Coronary artery (tissue), 2 donors: ENCODE measurements at places on chromosomes 5 and 9.

GRCh38 chr5:125042261-125042890, 295.9 kb upstream of the ZNF608 start:
- no peak for DNase-seq

GRCh38 chr5:33102551-33102950, 338.2 kb upstream of the TARS1 start:
- DNase-seq = no peak

GRCh38 chr9:78289474-78289873, 7.5 kb upstream of the PSAT1 start:
- DNase-seq = no peak

DNA sequence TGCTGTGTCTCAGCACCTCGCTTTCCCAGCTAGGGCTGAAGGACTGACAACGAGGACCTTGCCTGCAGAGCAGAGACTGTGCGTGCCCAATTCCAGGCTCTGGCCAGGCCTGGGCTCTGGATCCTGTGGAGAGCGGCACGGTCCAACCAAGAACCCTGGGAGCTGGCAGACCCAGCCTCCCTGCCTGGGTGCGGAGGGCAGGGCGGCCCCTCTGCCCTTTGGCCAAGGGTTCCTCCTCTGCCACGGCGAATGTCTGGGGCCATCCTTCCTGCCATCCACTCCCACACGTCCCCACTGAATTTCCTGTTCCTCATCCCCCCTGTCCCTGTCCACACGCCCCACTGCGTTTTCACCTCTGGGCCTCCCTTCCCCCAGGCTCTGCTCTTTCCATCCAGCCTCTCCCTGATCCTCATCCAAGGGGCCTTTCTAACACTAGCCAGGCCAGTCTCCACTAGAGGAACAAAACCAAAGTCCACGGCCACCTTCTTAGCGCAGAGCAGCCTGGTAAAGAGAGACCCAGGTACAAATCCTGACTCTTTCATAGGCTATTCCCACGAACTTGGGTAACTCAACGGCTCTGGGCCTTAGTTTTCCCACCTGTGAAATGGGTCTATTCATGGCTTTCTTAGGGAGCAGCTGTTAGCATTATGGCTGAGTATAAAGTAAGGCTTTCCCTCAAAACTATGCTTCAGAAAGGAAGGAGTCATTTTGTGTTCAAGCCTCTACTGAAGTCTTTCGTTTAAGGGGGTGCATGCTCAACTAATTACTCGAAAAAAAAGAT, 95.5 kb upstream of the PHYKPL start:
- no peak for DNase-seq

- DNase-seq = no peak
These were observed 310.1 kb downstream of the PLK2 start for GRCh38 chr5:58149746-58150145.

- no peak for DNase-seq
These were observed 453.3 kb upstream of the KLF4 start for GRCh38 chr9:107942856-107943255.

DNA sequence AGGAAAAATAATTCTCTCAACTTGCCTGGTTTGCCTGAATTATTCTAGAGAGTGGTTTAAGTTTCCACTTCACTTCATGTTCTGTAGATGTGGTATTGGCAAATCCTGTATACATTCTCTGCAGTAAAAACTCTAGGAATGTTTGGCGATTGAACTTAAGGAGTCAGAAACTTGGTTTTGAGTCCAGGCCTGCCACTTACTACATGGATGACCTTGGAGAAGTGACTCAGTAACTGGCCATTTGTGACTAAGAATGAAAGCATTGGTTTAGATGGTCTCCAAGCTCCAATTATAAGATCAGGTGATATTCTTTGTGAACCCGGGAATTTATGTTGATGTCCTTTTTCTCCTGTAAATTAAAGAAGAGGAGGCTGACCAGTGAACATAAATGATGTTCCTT, 233.8 kb downstream of the GAS1 start:
- DNase-seq = no peak

- DNase-seq = no peak
These were observed 170.2 kb downstream of the GAPVD1 start for GRCh38 chr9:125431741-125432271.

- DNase-seq = no peak
These were observed 413.3 kb upstream of the RORB start for GRCh38 chr9:74083681-74084433.

DNA sequence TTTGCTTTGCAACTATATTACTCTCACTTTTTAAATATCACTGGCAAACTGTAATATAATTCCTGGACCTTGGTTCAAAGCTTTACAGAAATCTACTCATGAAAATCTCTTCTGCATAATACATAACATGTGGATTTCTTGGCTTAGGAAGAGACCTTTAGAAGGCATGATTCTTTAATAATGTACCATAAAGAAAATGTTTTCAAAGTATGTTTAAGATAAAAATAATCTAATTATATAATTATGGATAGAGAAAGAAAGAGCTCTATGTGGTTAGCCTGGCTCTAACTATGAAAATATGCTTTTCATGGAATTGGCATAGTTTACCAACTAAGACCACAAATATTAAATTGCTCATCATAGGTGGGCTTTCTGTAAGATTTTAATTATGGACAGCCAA, 817.8 kb downstream of the TLE1 start:
- no peak for DNase-seq

GRCh38 chr5:173775261-173776197, 112.6 kb upstream of the CPEB4 start:
- no peak for DNase-seq

- DNase-seq = no peak
These were observed 16.5 kb upstream of the STXBP1 start for GRCh38 chr9:127595611-127596010.

GRCh38 chr5:60822285-60822556, 21.8 kb downstream of the ELOVL7 start:
- DNase-seq = no peak

GRCh38 chr5:174720612-174721529, 3.5 kb upstream of the MSX2 start:
- no peak for DNase-seq

DNA sequence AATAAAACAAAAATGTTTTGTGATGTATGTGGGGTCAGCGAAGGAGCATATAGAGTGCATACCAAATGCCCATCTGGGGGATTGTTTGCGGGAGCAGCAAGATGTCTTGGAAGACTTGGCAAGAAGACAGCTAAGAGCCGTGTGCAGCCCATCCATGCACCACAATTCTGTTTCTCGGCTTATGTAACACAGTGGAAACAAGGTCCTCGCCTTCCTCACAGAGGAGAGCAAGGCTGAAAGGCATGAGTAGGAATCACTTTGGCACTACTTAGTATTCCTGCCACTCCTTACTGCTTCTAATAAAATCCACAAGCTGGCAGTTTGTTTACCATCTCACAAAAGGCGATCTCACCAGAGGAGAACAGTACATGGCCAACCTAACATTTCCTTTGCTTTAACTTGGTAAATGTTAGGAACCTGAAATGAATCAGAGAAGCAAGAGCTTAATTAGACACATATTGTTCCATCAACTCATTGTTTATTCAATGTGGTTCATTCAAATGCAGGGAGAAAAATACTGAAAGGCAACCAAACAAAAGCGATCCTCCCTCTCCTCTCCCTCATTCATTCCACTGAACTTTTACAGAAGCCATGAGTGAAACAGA, 648.1 kb downstream of the ACTL7B start:
- no peak for DNase-seq

- DNase-seq = no peak
These were observed 176.7 kb downstream of the FANCC start for GRCh38 chr9:95140821-95141220.

GRCh38 chr5:57232293-57233033, 58.6 kb downstream of the GPBP1 start:
- DNase-seq = no peak

DNA sequence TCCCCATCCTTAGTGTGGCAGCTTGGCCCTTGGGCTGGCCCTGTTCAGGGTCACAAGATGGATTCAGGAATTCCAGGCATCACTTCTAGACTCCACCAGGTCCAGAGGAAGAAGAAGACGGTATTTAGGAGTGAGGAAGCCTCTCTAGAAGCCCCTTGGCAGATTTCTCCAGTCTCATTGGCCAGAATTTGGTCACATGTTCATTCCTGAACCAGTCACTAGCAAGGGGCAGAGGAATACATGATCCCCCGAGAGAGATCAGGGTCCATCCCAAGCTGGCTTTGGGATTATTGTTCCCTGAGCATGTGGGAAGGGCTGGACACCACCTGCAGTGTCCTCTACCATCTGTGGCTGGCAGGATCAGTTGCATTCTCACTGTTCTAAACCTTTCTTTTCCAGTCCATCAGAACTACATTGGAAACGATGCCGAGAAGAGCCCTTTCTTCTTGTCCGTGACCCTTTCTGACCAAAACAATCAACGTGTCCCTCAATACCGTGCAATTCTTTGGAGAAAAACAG, 48.5 kb downstream of the GARNL3 start:
- no peak for DNase-seq

DNA sequence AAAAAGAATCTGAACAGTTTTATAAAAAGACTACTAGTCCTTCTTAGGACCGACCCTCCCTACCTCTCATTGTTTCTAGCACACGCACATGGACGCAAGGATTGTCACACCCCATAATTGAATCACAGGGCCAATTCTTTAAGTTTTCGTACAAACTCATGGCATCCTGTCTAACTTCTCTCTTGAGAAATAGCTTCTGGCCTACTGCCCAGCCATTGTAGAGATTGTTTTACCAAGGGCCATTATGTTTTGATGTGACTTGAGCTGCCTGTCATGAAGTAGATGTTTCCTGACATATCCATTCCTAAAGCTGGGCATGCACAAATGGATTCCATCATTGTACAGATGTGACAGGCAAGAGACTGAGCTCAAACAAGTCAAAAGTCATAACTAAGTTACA, 1672.1 kb upstream of the C9orf72 start:
- DNase-seq = no peak

GRCh38 chr9:22228542-22228941, 218.1 kb upstream of the DMRTA1 start:
- no peak for DNase-seq

DNA sequence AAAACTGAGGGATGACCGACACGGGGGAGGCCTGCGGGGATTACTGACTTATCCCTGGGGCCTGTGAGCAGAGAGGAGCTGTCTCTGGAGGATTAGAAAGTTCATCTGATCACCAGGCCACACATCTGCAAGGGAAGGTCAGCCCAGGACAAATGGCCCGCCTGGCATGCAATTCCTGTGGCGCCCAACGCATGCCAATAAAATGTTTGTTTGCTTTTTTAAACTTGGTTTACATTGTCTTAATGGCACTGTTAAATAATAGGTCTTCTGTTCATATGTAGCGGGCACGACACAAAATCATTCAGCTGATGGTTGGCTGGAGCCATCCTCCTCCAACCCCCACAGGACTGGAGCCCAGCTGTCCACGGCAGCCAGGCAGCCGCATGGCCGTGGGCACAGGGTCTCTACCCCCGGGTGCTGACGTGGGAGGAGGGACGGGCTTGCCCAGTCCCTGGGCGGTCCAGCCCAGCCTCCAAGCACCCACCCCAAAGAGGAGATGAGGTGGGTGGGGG, 41.0 kb upstream of the SLC12A7 start:
- DNase-seq = no peak

DNA sequence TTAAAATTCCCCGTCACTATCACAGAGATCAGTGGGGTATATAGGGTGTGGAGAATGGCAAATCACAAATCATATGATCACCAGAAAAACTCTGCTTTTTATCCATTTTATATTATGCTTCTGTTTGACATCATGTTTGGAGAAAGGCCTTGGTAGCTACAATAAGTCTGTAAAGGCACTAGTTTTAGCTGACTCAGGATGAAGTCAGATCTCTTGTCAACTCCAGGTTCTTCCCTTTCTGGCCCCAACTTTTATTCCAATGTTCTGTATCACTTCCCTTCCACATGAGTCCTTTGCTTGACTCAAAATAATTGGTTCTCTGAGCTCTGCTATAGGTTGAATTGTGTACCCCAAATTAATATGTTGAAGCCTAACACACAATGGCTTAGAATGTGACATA, 484.9 kb downstream of the PTPRD start:
- DNase-seq = no peak

GRCh38 chr5:66255714-66256113, 111.6 kb downstream of the SREK1 start:
- no peak for DNase-seq

GRCh38 chr5:151781201-151781600, 9.4 kb downstream of the G3BP1 start:
- DNase-seq = no peak

DNA sequence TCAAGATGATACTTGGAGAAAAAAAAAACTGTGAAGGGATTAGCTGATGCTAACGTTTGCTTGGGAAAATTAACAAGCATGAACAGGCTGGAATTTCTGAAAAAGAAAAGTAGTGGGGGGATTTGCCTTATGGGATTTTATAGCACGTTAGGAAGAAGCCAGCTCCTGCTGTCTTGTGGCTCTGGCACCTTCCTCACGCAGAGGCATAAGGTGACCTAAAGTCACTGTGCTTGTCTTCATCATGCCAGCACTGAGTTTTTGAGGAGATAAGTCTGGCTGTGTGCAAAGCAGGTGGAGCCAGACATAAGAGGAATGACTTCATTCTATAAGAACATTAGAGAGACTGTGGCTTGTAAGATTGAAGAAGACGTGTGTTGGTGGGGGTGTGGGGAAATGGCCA, 94.4 kb upstream of the MAP1B start:
- DNase-seq = no peak

- no peak for DNase-seq
These were observed 18.3 kb upstream of the PHYHD1 start for GRCh38 chr9:128902351-128903078.

GRCh38 chr5:156456857-156457256, 129.9 kb downstream of the SGCD start:
- no peak for DNase-seq

DNA sequence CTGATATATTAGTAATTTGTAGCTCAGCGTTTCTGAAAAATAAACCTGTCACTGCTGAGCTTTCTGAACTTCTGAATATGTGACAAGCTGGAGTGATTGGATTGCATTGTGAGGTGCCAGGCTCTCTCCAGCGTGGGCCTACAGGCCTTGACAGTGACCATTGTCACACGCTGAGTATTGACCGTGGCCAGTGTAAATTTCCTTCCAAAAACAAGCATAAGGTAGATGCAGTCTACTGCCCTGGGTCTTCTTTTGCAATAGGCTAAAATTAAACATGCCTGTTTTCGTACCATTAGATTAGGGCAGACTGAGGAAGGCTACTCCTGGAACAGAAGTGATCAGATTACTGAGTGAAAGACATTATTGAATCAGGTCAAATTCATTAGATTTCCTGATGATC, 60.2 kb downstream of the SPEF2 start:
- no peak for DNase-seq

DNA sequence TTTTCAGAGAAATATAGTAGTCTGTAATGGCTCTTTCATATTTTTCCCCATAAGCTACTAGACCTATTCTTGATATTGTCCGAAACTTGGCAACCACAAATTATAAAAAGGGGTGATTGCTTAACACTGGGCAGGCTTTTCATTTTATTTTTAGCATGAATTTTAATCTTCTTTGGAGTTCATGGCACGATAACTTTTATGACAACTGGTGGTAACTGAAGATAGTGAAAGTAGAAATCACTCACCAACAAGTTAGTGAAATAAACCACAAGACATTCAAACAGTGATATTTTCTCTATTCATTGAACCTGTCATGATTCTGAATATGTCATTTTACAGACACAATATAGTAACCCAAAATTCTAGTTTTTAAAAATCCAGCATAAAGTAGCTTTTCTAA, 213.9 kb downstream of the PRDM9 start:
- DNase-seq = no peak
